D341Med (cell line): ENCODE measurements at places on chromosomes 1 and 21.

GRCh38 chr1:62903982-62904855, 120.3 kb downstream of the ATG4C start:
- no peak for DNase-seq

GRCh38 chr1:176211396-176212165, 4.5 kb upstream of the COP1 start:
- DNase-seq, result no peak

- peak; percentile 85 for DNase-seq
Observed at GRCh38 chr1:213987927-213988506, at the start of gene PROX1. TSS of gene PROX1 (plus strand) at chr1:213987973. CDS start at chr1:213996536, 8,563 bp downstream.

DNA sequence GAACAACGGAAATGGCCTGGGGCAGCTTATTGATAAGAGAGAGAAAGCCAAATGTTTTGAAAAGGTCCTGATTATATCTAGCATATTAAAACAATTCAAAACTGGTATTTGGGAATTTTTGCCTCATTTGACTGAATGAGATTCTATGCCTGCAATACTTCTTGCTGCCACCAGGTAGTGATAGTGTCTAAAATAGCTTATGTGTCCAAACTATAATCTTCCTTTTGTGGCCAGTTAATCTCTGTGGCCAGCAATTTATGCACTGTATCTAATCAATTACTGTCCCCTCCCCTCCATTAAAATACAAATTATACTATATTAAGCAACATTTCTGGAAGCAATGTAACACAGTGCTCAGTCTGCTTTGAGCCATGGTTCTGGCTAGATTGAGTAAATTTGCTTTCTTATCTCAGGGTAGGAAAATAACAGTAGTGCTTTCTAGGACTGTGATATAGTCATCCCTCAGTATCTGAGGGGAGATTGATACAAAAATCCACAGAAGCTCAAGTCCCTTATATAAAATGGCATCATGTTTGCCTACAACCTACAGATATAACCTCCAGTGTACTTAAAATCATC, 91.8 kb downstream of the FOXD2 start:
- DNase-seq, result no peak

GRCh38 chr1:227234998-227235405, 83.3 kb downstream of the CDC42BPA start:
- peak; percentile 83 for DNase-seq

GRCh38 chr1:9730096-9730901, 78.8 kb downstream of the PIK3CD start:
- no peak for DNase-seq

DNA sequence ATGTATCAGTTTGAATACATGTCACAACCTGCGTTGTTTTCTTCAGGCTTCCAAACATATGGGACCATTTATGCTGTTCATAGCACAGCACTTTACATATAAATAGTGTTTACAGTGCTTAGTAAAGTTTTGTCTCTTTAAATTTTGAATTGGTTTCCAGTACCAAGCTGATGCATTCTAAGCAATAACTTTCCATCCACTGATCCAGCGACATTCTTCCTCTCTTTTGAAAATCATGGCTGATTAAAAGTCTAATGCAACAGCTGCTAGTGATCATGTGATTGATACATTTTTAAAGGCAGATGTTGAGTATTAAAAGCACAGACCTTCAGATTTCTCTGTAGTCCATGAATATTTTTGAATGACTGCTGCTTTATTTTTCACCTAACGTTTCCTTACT, 154.9 kb downstream of the PTPRC start:
- DNase-seq, result no peak

GRCh38 chr1:156721535-156721934, 6.7 kb upstream of the METTL25B start:
- DNase-seq, result no peak

- no peak for DNase-seq
Observed at GRCh38 chr1:173050865-173051264, at the start of gene TNFSF18. TSS of gene TNFSF18 (minus strand) at chr1:173050941. CDS start at chr1:173050896, 45 bp downstream.

DNA sequence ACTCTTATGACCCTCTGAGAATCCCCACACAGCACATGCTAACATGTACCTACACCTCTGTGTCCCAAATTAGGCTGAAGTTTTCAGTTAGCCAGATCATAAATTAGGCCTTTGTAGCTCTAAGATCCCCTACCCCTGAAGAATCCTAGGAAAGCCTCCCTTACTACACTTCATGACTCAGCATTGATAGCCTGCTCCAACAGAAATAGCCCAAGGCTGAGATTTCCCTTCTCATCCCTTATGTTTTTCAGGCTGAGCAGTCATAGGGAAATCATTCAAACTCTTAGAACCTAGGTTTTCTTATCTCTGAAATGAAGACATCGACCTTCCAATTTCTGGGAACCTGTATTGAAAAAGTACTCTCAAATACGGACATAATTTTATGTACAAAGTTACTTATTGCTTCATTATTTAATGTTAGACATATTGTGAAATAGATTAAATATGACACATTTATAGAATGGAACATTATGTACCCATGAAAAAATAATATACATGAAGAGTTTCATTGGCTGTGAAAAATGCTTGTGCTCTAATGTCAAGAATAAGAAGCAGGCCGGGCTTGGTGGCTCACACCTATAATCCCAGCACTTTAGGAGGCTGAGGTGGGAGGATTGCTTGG, 122.4 kb upstream of the UBE2U start:
- no peak for DNase-seq

DNA sequence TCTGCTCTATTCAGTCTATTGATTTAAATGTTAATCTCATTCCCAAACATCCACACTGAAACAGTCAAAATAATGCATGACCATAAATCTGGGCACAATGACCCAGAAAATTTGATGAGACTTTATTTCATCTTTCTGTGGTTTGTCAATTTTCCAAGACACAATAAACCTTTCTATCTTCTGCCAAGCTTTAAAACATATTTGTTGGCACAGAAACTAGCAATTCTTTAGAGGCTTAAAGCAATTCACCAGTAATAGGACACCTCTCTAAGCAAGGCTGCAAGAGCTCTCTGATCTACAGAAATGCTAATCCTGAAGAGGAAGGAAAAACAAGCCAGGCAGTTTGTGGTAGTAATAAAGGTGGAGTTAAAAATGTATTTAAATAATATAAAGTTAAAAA, 113.7 kb downstream of the FCRL5 start:
- DNase-seq, result no peak

DNA sequence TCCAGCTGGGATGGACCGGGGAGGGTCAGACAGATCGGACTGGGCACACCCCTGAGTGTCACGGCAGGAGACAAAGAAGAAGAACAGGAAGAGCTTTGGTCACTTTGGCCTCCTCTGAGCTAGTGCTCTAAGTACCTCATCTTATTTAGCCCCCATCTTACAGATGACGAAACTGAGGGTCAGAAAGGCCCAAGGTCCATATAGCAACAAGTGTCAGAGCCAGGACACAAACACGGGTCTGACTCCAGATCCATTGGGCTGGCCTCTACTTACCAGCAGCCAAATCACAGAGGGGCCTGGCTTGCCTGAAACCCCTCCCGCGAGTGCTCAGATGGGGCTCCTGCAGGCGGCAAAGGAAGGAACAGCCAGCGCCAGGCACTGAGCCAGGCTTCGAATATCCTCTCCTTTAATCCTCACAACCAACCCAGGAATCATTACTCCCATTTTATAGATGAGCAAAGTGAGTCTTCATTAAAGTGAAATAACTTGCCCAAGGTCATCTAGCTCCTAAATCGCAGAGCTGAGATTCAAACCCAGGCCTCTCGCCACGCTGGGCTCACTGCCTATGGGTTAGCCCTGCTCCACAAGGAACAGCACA, 25.7 kb upstream of the SELENON start:
- DNase-seq, result no peak

DNA sequence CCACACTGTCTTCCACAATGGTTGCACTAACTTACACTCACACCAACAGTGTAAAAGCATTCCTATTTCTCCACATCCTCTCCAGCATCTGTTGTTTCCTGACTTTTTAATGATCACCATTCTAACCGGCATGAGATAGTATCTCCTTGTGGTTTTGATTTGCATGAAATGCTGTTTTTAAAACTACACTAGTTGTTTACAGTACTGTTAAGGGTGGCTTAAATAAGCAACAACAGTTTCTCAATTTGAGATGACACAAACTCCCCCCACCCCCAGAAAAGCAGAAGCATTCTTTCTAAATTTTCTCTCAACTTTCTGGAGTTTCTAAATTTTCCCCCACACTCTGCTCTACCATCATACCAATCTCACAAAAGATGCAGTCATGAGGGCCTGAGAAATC, 7.1 kb upstream of the SLAMF7 start:
- DNase-seq, result no peak

GRCh38 chr1:151106894-151107293, 36.3 kb downstream of the GABPB2 start:
- no peak for DNase-seq

DNA sequence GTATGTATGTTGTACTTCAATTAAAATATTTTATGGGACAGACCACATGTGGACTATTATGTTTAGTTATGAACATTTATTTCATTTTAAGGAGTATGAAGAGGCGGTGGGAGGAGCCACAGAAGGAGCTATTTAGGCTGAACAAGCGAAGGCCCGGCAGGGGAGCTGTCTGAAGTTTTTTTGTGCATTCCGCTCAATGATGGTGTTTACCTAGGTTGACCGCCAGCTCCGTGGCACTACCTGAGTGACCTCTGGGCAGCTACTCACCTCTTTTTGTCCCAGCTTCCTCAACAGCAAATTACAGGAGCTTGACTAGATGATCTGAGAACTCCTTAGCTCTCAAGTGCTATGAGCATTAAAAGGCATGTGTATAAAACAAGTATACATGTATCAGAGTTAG, 32.7 kb upstream of the C1orf198 start:
- no peak for DNase-seq

GRCh38 chr1:24910751-24911650, 19.1 kb downstream of the RUNX3 start:
- no peak for DNase-seq

DNA sequence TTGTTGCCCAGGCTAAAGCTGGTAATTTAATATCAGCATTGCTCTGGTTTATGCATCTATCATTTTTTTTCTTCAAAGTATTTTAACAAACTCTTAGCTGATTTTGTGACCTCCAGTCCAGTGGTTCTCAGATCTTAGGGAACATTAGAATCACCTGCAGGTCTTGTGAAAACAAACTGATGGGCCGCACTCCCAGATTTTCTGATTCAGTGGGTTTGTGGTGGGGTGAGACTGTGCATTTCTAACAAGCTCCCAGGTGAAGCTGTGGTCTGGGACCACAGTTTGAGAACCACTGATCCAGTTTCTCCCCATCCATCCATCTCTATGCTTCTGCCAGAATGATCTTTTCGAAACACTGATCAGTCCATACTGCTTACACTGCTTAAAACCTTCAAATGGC, 305.7 kb upstream of the USP24 start:
- DNase-seq, result no peak

DNA sequence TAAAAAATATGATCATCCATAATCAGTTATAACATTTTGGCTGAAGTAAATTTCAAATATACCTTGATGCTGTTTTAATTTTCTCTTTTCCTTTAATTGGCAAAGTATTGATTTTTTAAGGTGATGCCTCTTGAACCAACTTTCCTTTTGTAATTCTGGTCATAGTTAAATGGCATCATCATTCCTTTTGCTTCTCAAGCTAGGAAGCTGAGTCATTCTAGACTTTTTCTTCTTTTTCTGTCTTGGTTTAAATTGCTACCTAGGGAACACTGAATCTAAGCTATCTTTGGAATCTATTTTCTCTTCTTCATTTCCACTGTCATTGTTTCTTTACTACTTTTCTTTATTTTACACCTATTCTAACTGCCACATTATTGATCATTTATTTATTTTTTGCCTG, 162.7 kb downstream of the HMCN1 start:
- no peak for DNase-seq

- no peak for DNase-seq
Observed at GRCh38 chr1:43582162-43582566, 51.5 kb downstream of the PTPRF start.

- no peak for DNase-seq
Observed at GRCh38 chr1:2337081-2337480, 54.3 kb downstream of the MORN1 start.

DNA sequence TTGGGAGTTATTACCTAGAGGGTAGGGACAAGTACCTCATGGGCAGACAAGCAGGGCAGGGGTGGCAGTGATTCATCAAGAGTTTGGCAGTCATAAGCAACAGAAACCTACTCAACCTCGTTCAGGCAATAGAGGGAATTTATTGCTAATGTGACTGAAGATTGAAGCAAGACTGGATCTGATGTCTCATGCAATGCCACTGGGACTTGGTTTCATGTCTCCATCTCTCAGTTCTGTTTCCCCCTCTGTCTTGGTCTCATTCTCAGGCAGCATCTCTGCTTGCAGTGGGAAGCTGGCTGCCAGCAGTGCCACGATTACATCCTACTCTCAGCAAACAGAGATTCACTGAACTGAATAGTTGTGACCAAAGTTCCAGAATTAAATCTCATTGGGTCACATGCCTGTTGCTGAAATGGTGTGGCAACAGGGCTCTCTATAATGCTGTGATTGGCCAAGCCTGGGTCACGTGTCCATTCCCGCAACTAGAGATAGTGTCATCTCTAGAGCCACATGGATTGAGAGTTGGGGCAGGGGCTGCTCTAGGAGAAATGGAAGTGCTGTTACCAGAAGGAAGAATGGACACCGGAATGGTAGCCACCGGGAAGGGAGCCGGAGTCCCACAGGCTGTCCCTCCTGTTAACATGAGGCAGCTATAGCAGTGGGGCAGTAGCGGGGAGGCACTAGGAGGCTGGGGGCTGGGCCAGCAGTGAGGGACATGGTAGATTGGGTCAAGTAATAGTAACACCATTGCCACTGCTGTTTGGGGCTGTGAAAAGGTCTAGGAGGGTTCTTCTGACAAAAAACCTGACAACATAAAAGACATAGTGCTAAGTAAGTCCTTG, 3.9 kb upstream of the CDC42 start:
- DNase-seq, result no peak

DNA sequence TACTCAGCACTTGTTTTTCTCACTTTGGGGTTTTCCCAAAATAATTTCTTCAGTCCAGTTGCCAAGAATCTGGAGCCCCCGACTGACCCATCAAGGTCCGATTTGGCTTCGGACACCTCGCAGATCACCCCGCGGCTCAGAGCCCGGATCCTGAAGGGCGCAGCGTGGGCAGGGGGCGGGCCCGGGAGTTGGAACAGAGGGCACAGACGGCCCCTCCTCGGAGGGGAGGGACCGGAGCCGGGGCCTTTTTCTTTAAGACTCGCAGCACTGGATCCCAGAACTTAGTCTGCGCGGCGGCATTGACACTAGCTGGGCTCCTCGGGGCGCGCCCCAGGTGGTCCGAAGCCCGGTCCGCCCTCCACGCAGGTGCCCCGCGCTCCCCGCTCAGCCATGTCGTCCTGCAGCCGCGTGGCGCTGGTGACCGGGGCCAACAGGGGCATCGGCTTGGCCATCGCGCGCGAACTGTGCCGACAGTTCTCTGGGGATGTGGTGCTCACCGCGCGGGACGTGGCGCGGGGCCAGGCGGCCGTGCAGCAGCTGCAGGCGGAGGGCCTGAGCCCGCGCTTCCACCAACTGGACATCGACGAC, at the start of gene CBR3:
Gene CBR3 (plus strand): TSS at position 277 of the 588 bp plus-strand sequence. CDS start 114 bp downstream, at position 391.
- DNase-seq, result peak; percentile 63

- DNase-seq, result no peak
Observed at GRCh38 chr1:151242442-151242841, 12.1 kb upstream of the PSMD4 start.

GRCh38 chr1:106289265-106289928, 767.1 kb upstream of the PRMT6 start:
- DNase-seq, result no peak
